HCT116 (cell line): ENCODE measurements at places on chromosomes 12 and 14. TPM values are rescaled to one million over a fixed set of nuclear protein-coding genes. Genes with fewer than 3 reads are reported as not detected.
A peak's percentile ranks its signal among the peaks of the same experiment; 100 is the strongest.

DNA sequence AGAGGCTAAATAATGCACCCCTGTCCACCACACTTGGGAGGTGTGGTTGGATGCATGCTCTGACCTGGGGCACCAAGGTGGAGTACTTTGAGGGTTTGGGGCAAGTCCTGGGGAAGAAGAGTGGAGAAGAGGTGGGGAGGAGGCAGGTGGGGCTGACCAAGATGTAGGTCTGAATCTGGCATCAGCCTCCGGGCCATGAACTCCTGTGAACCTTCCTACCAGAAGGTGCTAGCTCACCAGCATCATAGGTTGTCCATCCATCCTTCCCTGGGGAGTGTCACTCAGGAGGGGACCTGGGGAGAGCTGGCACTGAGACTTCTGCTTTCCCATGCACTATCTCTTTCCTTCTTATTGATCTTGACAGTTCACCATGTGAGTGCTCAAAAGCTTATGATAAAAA is 13.6 kb upstream of the EMP1 start:
- no peak overlapping the region for H3K27ac ChIP-seq
- H3K27me3 ChIP-seq, result no peaks in the 10 kb centered on the region
- H3K4me1 ChIP-seq, result peaks cover 84% of the 10 kb centered on the region
- no peaks in the 10 kb centered on the region for H3K36me3 ChIP-seq
- H3K4me3 ChIP-seq, result no peak overlapping the region
- DNase-seq, result no peak

GRCh38 chr14:68215629-68216028 is 396.1 kb downstream of the RAD51B start:
- H3K4me3 ChIP-seq, result no peak overlapping the region
- no peak for DNase-seq
- peaks cover 7% of the 10 kb centered on the region for H3K4me1 ChIP-seq

DNA sequence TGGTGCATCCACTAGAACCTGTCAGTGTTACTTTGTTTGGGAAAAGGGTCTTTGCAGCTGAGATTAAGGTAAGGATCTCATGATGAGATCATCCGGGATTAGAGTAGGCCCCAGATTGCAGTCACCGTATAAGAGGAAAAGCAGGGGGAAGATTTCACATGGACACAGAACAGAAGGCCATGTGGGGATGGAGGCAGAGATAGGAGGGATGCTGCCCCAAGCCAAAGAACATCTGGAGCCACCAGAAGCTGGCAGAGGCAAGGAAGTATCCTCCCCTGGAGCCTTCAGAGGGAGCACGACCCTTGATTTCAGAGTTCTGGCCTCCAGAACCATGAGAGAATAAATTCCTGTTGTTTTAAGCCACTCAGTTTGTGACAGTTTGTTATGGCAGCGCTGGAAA is 39.6 kb downstream of the CMKLR1 start:
- no peaks in the 10 kb centered on the region for H3K36me3 ChIP-seq
- H3K4me3 ChIP-seq, result no peak overlapping the region
- H3K27ac ChIP-seq, result no peak overlapping the region
- H3K27me3 ChIP-seq, result peaks cover 18% of the 10 kb centered on the region; the same call in 1 of the 2 replicates
- DNase-seq, result no peak

- DNase-seq, result no peak
- no peaks in the 10 kb centered on the region; the same call in 1 of the 2 replicates for H3K36me3 ChIP-seq
- H3K27ac ChIP-seq, result no peak overlapping the region
- H3K4me1 ChIP-seq, result no peaks in the 10 kb centered on the region
- no peak overlapping the region for H3K4me3 ChIP-seq
Observed at GRCh38 chr12:102966200-102966863, 8.9 kb downstream of the ASCL1 start.

DNA sequence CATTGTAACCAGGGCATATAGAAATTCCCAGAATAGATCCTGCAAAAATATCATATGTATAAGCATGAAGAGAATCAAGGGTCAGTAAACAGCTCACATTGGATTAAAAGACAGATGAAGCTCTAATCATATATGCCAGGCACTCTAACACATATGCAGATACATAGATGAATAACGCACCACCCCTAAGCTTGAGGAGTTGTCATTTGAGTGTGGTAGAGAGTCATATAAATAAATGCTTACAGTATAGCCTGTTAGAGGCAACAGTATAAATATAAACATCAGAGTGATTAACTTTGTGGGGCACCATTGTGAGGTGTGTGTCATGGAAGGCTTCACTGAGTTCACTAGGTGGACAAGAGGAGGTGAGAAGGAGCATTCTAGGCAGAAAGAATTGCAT is 346.7 kb upstream of the PRICKLE1 start:
- no peaks in the 10 kb centered on the region for H3K4me1 ChIP-seq
- no peak overlapping the region for H3K27ac ChIP-seq
- no peak overlapping the region for H3K4me3 ChIP-seq
- no peak for DNase-seq
- H3K27me3 ChIP-seq, result no peaks in the 10 kb centered on the region
- no peaks in the 10 kb centered on the region for H3K36me3 ChIP-seq

DNA sequence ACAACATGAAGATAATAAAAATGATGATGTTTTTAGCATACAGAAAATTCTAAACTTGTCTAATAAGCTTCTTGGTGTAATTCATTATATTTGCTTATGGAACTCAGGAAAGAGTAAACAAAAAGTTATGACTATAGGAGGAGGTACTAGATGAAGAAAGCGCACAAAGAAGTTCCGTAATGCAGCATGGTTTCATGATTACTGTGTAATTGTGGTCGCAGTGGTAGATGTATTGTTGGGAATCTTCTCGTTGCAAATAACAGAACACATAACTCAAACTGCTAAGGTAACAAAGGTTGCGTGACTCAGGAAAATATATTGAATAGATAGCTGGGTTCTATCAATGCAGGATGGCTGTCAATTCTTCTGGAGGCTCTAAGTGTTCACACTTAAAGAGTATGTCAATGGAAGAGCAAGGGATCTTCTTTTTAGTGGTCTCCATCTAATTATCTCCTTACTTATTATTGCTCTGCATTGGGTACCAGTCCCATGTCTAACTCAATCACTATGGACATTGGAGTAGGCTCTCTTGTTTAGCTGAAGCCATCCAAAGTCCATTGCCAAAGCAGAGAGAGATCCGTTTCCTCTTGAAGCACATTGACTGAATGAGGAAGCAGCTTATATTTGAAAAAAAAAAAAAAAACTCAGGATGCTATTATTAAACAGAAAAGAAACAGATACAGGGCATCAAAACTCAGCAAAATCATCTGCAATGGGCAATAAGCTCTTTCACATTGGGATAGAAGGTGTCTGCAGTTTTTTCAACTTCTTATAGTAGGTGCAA is 283.4 kb upstream of the ATP2B1 start:
- H3K4me3 ChIP-seq, result no peak overlapping the region
- H3K4me1 ChIP-seq, result no peaks in the 10 kb centered on the region
- H3K27ac ChIP-seq, result no peak overlapping the region
- H3K27me3 ChIP-seq, result no peaks in the 10 kb centered on the region
- DNase-seq, result no peak
- H3K36me3 ChIP-seq, result no peaks in the 10 kb centered on the region

Gene KRT79
- not detected for total RNA-seq

Gene VPS33A
- total RNA-seq, result 19.4 TPM

Gene RNASE3
- not detected for total RNA-seq

DNA sequence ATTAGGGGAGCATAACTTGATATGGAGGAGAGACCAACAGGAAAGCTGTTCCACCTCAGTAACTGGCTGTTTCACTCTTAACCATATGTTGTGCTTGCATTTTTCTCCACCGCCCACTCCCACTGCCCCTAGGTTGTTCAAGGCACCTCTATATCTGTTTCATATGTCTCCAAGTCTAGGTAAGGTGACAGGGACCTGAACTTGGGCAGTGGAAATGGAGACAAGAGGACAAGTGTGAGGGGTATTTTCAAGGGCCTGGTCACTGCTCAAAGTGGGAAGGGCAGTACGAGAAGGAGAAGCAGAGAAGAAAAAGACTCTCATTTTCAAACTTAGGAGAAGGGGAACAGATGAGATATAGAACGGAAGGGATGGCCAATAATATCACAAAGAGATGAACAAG is 3.1 kb downstream of the SLC38A1 start:
- no peaks in the 10 kb centered on the region; the same call in 1 of the 2 replicates for H3K36me3 ChIP-seq
- H3K4me3 ChIP-seq, result peak overlapping the region; percentile 69; the same call in 1 of the 2 replicates

Gene RFX4
- not detected for total RNA-seq

GRCh38 chr14:43145361-43145760 is 1361.7 kb downstream of the FSCB start:
- H3K36me3 ChIP-seq, result no peaks in the 10 kb centered on the region
- no peak overlapping the region for H3K4me3 ChIP-seq
- DNase-seq, result no peak

DNA sequence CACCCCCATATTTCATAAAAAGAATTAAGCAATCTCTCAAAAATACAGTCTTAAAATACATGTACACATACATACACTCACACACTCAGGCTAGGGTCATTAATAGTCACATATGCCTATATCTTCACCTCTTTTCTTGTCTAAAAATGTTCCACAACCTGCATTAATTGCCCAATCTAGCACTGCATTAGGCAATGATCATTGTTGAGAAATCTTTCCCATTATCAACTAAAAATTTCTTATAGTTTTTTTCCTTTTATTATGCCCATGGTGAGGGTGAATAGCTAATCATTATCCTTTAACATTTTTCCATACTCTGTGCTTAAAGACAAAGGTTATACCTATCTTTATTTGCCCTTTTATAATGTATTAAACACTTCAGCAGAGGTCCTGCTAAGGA is 38.3 kb downstream of the FSCB start:
- no peak for DNase-seq
- H3K27ac ChIP-seq, result no peak overlapping the region
- H3K4me3 ChIP-seq, result no peak overlapping the region
- H3K36me3 ChIP-seq, result no peaks in the 10 kb centered on the region
- H3K4me1 ChIP-seq, result no peaks in the 10 kb centered on the region

Gene CPNE8
- 14.2 TPM for total RNA-seq

- no peak overlapping the region for H3K4me3 ChIP-seq
- no peaks in the 10 kb centered on the region for H3K36me3 ChIP-seq
- DNase-seq, result no peak
Observed at GRCh38 chr12:82430541-82431145, 72.3 kb downstream of the METTL25 start.

Gene RNU4-1
- 2,323 TPM for total RNA-seq

Gene TEP1
- 22.4 TPM for total RNA-seq

DNA sequence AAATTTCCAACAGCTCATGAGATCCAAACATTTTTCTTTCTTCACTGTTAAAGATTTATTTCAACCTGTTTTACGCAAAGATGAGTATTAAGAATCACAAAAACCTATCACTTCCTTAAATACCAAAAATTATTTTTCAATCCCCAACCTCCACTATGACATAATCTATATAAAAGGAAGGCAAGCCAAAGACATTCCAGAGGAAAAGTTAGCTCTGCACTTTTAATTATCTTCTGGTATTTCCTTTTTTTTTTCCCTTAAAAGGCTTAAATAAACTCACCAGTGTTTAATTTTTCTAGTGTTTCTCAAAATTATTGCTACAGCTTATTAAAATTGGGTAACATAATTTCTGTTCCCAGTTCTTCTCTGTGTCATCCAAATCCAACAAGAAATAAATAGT is 75.9 kb downstream of the BMP4 start:
- no peak for DNase-seq
- no peaks in the 10 kb centered on the region for H3K36me3 ChIP-seq
- peaks cover 42% of the 10 kb centered on the region for H3K4me1 ChIP-seq
- H3K4me3 ChIP-seq, result peak overlapping the region; percentile 26; the same call in 1 of the 2 replicates

- H3K27me3 ChIP-seq, result peaks cover 39% of the 10 kb centered on the region
- peak; percentile 37 for DNase-seq
- H3K27ac ChIP-seq, result no peak overlapping the region
- H3K36me3 ChIP-seq, result no peaks in the 10 kb centered on the region
- H3K4me1 ChIP-seq, result peaks cover 3% of the 10 kb centered on the region; the same call in 1 of the 2 replicates
Observed at GRCh38 chr14:76386944-76387782, 11.2 kb downstream of the ESRRB start.

- no peaks in the 10 kb centered on the region for H3K27me3 ChIP-seq
- H3K4me3 ChIP-seq, result no peak overlapping the region
- peaks cover 6% of the 10 kb centered on the region for H3K4me1 ChIP-seq
- DNase-seq, result no peak
- no peaks in the 10 kb centered on the region for H3K36me3 ChIP-seq
Observed at GRCh38 chr14:72714094-72714493, 179.8 kb downstream of the DPF3 start.

Gene FOS
- 50.4 TPM for total RNA-seq

Gene MON2
- total RNA-seq, result 30.7 TPM

- no peaks in the 10 kb centered on the region for H3K27me3 ChIP-seq
- no peak overlapping the region for H3K4me3 ChIP-seq
- no peaks in the 10 kb centered on the region for H3K4me1 ChIP-seq
- H3K27ac ChIP-seq, result no peak overlapping the region
- no peak for DNase-seq
Observed at GRCh38 chr14:36857136-36857535, 195.5 kb downstream of the PAX9 start.

GRCh38 chr14:31944256-31945073 is 132.6 kb upstream of the ARHGAP5 start:
- peak overlapping the region; percentile 28; the same call in 1 of the 2 replicates for H3K27ac ChIP-seq
- no peaks in the 10 kb centered on the region for H3K36me3 ChIP-seq
- no peaks in the 10 kb centered on the region for H3K27me3 ChIP-seq
- H3K4me1 ChIP-seq, result peaks cover 45% of the 10 kb centered on the region
- no peak for DNase-seq
- H3K4me3 ChIP-seq, result peak overlapping the region; percentile 51

DNA sequence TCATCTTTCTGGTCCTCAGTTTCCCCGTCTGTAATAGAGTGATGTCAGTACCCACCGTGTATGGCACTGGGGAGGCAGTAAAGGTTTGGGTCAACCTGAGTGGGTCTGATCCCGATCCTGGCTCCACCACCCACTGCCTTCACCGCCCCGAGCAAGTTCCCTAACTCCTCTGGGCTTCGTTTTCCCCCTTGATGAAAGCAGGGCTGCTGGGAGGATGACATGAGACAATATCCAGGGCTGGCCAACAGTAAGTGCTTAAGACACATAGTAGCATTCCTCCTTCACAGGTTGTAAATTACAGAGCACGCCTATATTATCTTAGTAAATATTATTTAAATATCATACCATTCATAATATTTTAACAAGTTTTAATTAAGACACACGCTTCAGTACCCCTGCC is 595 bp downstream of the PLEK2 start:
- H3K27me3 ChIP-seq, result no peaks in the 10 kb centered on the region
- peak overlapping the region; percentile 62; the same call in 1 of the 2 replicates for H3K27ac ChIP-seq
- H3K36me3 ChIP-seq, result no peaks in the 10 kb centered on the region
- no peak for DNase-seq
- peak overlapping the region; percentile 86 for H3K4me3 ChIP-seq
- peaks cover 36% of the 10 kb centered on the region for H3K4me1 ChIP-seq

DNA sequence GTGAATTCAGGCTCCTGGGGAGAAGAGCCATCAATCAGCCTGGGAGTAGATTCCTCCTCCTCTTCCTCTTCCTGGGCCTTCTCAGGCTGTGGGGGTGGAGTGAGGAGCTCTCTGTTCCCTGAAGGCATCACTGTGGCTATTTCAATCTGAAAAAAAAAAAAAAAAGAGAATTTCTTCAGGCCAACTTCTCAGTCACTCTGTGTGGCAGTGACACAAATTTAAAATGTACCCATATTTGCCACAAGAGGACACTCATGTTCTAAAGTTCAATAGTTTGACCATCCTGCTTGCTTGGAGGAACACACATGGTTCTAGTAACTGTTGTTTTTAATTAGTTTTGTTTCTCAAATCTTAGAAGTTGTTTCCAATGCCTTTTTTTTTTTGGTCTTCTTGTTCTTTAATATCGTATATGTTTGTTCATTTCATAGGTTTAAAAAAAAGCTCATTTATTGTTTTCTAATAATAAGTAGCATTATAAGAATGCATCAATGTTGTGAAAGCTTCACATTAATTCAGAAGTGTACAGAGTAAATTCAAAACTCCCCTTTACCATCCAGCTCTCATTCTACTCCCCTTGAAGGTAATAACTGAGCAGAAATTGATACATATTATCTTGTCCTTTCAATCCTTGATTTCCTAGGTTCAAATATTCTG is 23.3 kb upstream of the CCER1 start:
- H3K36me3 ChIP-seq, result no peaks in the 10 kb centered on the region
- DNase-seq, result peak; percentile 43
